ENCODE measurements at places on chromosomes 12 and 14. TPM values are rescaled to one million over a fixed set of nuclear protein-coding genes. Genes with fewer than 3 reads are reported as not detected.
A peak's percentile ranks its signal among the peaks of the same experiment; 100 is the strongest.

The NKX2-1 gene
- 2.7 TPM for total RNA-seq

GRCh38 chr12:26340649-26341048, 145.3 kb downstream of the SSPN start:
- DNase-seq: no peak
- no peak overlapping the region for H3K27ac ChIP-seq
- H3K4me3 ChIP-seq: no peak overlapping the region

The GPRC5D gene
- not detected for total RNA-seq

DNA sequence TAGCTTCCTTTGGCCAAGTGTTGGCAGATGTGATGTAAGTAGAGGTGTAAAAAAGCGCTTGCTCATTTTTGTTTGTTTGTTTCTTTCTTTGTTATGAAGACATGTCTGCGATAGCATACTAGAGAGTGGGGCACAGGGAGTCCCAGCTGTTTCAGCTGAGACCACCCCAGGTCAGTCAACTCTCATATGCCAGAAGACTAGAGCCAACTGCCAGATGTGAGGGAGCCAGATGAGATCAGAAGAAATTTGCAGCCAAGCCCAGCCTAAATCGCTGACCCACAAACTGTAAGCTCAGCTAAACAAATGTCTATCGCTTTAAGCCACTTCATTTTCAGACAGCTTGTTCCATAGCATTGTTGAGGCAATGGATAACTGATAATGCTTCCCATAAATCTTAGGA, 397.1 kb downstream of the APAF1 start:
- H3K4me1 ChIP-seq: no peaks in the 10 kb centered on the region
- no peak overlapping the region for H3K4me3 ChIP-seq
- no peak overlapping the region for H3K27ac ChIP-seq
- no peaks in the 10 kb centered on the region for H3K36me3 ChIP-seq

The GALNT4 gene
- total RNA-seq: 19.2 TPM

DNA sequence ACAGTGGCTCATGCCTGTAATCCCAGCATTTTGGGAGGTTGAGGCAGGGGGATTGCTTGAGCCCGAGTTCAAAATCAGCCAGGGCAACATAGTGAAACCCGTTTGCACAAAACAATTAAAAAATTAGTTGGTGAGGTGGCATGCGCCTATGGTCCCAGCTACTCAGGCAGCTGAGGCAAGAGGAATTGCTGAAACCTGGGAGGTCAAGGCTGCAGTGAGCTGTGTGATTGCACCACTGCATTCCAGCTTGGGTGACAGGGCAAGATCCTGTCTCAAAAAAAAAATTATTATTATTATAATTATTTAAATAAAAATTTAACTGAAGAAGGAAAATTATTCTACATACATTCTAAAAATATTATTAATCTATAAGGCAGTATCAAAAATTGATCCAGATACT, 164.1 kb downstream of the ITPR2 start:
- no peaks in the 10 kb centered on the region for H3K36me3 ChIP-seq
- H3K4me1 ChIP-seq: no peaks in the 10 kb centered on the region
- no peak overlapping the region for H3K27ac ChIP-seq
- no peak overlapping the region for H3K4me3 ChIP-seq
- DNase-seq: no peak

DNA sequence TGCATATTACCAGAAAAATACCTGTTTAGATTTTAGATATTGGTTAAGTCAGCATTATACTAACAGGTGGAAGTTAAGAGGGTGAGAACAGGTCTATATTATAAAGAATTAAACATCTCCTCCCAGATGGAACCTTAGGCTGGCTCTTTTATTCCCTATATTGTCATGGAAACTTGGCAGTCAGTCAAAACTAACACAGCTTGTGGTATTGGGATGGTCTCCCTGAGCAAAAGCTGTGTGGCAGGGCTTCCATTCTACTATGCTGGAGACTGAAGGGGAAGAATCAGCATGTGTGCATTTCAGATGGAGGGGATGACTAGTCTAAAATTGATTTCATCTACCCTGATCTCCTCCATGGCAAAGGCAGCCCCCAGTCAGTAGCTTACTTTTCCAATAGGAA, 66.7 kb downstream of the SMOC1 start:
- H3K4me3 ChIP-seq: no peak overlapping the region
- H3K4me1 ChIP-seq: peaks cover 29% of the 10 kb centered on the region
- no peaks in the 10 kb centered on the region for H3K27me3 ChIP-seq

- no peak overlapping the region for H3K4me3 ChIP-seq
- DNase-seq: no peak
These were observed 45.8 kb downstream of the AP5M1 start for GRCh38 chr14:57314396-57315089.

The EMP1 gene
- 67.3 TPM for total RNA-seq

DNA sequence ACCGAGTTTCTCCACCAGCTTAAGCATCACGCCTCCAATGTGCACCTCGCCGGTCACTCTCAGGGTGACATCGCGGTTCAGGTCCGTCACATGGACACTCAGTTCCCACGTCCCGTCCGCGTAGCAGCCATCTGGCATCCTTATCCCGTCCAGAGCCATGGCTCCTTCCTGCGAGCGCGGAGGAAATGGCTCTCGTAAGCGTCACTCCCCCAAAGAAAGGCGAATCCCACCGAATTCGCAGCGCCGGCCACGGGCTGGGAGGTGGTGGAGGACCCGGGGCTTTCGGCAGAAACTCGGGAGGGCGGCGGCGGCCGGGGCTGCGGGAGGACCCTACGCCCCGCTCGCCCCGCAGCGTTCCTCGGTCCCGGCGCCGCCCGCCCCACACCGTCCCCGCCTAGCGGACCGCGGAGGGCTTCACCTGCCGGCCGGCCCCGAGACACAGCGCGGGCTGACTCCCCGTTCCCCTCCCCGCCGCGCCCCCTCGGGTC, 396 bp downstream of the FERMT2 start:
- H3K4me3 ChIP-seq: peak overlapping the region; percentile 56
- DNase-seq: peak; percentile 63
- H3K36me3 ChIP-seq: no peaks in the 10 kb centered on the region

The TTC9 gene
- 2.9 TPM for total RNA-seq

The KRT7 gene
- 12.6 TPM for total RNA-seq

- peaks cover 2% of the 10 kb centered on the region for H3K4me1 ChIP-seq
- H3K27ac ChIP-seq: peak overlapping the region; percentile 40
- no peak for DNase-seq
These were observed 36.0 kb upstream of the GLIPR1 start for GRCh38 chr12:75444429-75445136.

GRCh38 chr14:74417201-74417600, 8.8 kb downstream of the SYNDIG1L start:
- DNase-seq: no peak
- H3K36me3 ChIP-seq: no peaks in the 10 kb centered on the region
- no peaks in the 10 kb centered on the region for H3K4me1 ChIP-seq
- H3K27me3 ChIP-seq: peaks cover 75% of the 10 kb centered on the region
- no peak overlapping the region for H3K27ac ChIP-seq
- no peak overlapping the region for H3K4me3 ChIP-seq

- no peak overlapping the region for H3K4me3 ChIP-seq
- no peaks in the 10 kb centered on the region for H3K36me3 ChIP-seq
- no peak overlapping the region for H3K27ac ChIP-seq
- H3K27me3 ChIP-seq: no peaks in the 10 kb centered on the region
These were observed 9.6 kb downstream of the PTPRB start for GRCh38 chr12:70627677-70628076.

The SDR39U1 gene
- 34.1 TPM for total RNA-seq

GRCh38 chr12:40634517-40635131, 57.6 kb upstream of the CNTN1 start:
- H3K27ac ChIP-seq: no peak overlapping the region
- DNase-seq: no peak
- H3K4me3 ChIP-seq: no peak overlapping the region
- H3K4me1 ChIP-seq: no peaks in the 10 kb centered on the region
- H3K27me3 ChIP-seq: no peaks in the 10 kb centered on the region

The DCN gene
- 1,996 TPM for total RNA-seq

- H3K4me3 ChIP-seq: no peak overlapping the region
- DNase-seq: no peak
- no peaks in the 10 kb centered on the region for H3K36me3 ChIP-seq
- H3K27me3 ChIP-seq: no peaks in the 10 kb centered on the region
These were observed 11.4 kb downstream of the PYGL start for GRCh38 chr14:50932592-50933495.

The OAS3 gene
- total RNA-seq: 9.0 TPM

The TMCC3 gene
- 4.5 TPM for total RNA-seq

- no peaks in the 10 kb centered on the region for H3K27me3 ChIP-seq
- H3K4me1 ChIP-seq: no peaks in the 10 kb centered on the region
- DNase-seq: no peak
- H3K4me3 ChIP-seq: no peak overlapping the region
These were observed 296.2 kb upstream of the FLRT2 start for GRCh38 chr14:85233756-85234155.

- H3K4me1 ChIP-seq: peaks cover 19% of the 10 kb centered on the region
- H3K27me3 ChIP-seq: no peaks in the 10 kb centered on the region
- no peak overlapping the region for H3K4me3 ChIP-seq
- H3K36me3 ChIP-seq: peaks cover 3% of the 10 kb centered on the region
- no peak for DNase-seq
These were observed 35.6 kb upstream of the GPR68 start for GRCh38 chr14:91280129-91280528.

The NKX2-8 gene
- not detected for total RNA-seq

GRCh38 chr12:83615152-83615551, 928.4 kb downstream of the TMTC2 start:
- H3K4me1 ChIP-seq: no peaks in the 10 kb centered on the region
- no peak overlapping the region for H3K27ac ChIP-seq
- H3K27me3 ChIP-seq: no peaks in the 10 kb centered on the region

DNA sequence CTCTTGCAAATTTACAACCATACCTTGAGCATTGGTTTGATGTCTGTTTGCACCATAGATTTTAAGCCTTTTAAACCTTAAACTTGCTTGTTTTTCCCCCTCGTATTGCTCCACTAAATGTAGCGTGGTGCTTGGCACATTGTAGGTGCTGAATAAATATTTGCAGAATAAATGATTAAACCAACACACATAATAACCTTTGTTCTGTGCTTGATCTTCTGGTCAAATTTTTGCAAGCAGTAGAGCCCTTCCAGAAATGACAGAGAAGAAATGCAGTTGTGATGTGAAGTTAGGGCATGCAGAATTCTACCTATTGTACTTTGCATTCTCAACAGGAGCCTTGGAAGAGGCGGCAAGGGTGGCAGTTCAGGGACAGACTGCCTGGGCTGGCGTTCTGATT, 394.4 kb upstream of the TBX3 start:
- H3K27me3 ChIP-seq: no peaks in the 10 kb centered on the region
- DNase-seq: no peak
- H3K4me3 ChIP-seq: no peak overlapping the region
- no peaks in the 10 kb centered on the region for H3K36me3 ChIP-seq

The KRT78 gene
- not detected for total RNA-seq

- no peak overlapping the region for H3K27ac ChIP-seq
- no peak overlapping the region for H3K4me3 ChIP-seq
- H3K36me3 ChIP-seq: no peaks in the 10 kb centered on the region
- no peaks in the 10 kb centered on the region for H3K4me1 ChIP-seq
- no peaks in the 10 kb centered on the region for H3K27me3 ChIP-seq
These were observed 134.2 kb downstream of the TGFB3 start for GRCh38 chr14:75847584-75847983.

- DNase-seq: no peak
- no peaks in the 10 kb centered on the region for H3K36me3 ChIP-seq
- no peak overlapping the region for H3K4me3 ChIP-seq
- H3K4me1 ChIP-seq: peaks cover 26% of the 10 kb centered on the region
- no peak overlapping the region for H3K27ac ChIP-seq
These were observed 21.6 kb downstream of the FBXL14 start for GRCh38 chr12:1572731-1573130.

GRCh38 chr12:25106818-25107217, 88.1 kb downstream of the DNAI7 start:
- H3K4me3 ChIP-seq: no peak overlapping the region
- no peaks in the 10 kb centered on the region for H3K36me3 ChIP-seq
- DNase-seq: no peak
- H3K4me1 ChIP-seq: no peaks in the 10 kb centered on the region
- H3K27ac ChIP-seq: no peak overlapping the region
- no peaks in the 10 kb centered on the region for H3K27me3 ChIP-seq

DNA sequence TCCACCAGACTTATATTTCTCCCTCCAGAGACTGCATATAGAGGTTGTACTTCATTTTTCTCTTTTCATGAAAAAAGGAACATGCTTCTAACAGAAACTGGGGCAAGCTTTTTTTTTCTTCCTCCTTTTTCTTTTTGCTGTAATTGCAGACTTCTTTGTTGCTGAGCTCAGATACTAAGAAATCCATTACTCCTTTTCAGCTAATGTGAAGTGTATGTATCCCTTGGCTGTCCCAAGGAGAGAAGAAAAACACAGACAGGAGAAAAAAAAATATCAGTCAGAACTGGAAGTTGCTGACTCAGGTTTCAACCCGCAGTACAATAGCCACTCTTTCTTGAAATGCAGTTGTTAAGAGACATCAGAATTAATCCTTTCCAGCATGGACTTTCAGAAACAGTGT, 1248.4 kb downstream of the LRFN5 start:
- H3K4me1 ChIP-seq: no peaks in the 10 kb centered on the region
- no peak for DNase-seq
- H3K36me3 ChIP-seq: no peaks in the 10 kb centered on the region
- H3K27me3 ChIP-seq: no peaks in the 10 kb centered on the region
- no peak overlapping the region for H3K4me3 ChIP-seq
- H3K27ac ChIP-seq: no peak overlapping the region
